ENCODE measurements at places on chromosomes 4 and X.

GRCh38 chr4:185379326-185380295 is 16.1 kb downstream of the LRP2BP start:
- DNase-seq, result no peak

GRCh38 chr4:7781366-7781765 is 158.3 kb downstream of the AFAP1 start:
- DNase-seq, result no peak

DNA sequence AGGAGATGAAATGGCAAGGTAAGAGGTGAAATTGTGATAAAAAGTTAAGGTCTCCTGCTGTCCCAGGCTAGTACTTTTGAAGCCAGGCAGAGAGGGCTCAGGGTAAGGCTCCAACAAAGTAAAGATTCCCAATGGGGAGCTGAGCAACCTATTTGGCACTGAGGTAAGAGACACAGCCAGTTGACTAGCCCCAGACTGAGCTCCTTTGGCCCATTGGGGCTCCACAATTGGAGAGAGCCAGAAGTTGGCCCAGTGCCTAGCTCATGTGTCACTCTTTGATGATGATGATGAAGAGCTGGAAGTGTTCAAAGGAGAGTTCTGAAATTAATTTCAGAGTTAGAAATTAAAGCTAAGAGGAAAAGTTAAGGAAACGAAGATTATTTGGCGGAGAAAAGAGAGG is 94.6 kb downstream of the RLIM start:
- no peak for DNase-seq

DNA sequence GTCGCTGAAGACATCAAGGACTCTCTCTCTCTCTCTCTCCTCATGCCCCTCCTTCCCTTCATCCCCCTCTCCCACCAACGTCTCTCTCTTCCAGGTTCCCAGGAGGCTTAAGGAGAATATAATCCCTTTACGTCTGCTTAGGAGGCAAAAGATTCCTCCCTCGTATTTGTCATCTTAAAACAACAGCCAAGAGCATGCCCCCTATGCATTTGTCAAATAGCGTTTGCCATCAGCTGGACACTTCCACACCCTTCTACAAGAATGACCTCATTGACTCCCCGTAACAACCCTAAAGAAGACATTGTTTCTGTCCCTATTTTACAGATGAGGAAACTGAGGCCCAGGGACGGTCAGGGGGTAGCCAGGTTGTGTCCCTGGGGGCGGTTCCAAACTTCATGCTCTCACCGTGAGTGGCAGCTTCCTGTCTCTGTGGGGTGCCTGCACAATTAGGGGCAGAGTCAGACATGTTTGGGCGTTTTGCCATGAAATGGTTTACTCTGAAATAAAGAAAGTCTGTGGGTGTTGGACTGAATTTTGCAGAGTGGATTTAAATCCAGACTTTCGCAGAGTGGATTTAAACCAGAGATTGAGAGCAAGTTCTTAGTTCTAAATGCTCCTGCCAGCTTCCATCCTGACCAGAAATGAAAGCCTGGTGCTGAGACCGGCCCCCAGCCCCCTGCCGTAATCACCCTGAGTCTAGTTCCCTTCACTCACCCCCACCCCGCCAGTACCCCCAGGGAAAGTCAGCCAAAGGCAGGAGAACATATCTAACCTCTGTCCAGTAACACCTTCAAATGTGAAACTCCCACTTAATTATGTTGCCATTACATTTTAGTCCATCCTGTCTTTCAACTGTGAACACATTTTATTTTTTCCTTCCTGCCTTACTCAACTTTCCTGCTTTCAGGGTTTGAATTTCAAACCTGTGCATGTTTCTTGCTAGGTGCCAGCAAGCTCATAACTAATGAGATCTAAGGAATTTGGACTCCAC is 44.3 kb upstream of the TBL1X start:
- DNase-seq, result no peak

DNA sequence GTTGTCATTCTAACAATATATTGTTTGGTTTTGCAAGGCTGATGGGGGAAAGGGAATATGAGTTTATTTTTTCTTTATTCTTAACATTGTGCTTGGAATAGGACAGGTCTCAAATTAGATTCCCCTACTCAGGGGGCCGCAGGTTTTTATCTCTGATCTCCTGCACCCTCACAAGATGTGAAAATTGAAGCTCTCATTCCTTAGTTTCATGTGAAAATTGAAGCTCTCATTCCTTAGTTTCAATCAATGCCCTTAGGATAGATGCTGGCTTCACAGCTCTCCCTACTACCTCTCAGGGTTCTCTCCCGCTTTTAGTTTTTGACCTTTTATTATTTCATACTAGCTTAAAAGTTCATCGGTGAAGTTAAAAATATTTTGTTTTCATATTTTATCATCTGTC is 12.0 kb downstream of the NEIL3 start:
- no peak for DNase-seq
